CD8-positive, alpha-beta memory T cell (primary cell): ENCODE measurements at places on chromosomes 7 and 10. TPM values are rescaled to one million over a fixed set of nuclear protein-coding genes. Genes with fewer than 3 reads are reported as not detected.

Gene BBIP1
- 41.1 TPM for total RNA-seq

Gene URGCP
- total RNA-seq, result 37.8 TPM

Gene CFAP70
- total RNA-seq, result 1.2 TPM

Gene A1CF
- not detected for total RNA-seq

Gene MRLN
- total RNA-seq, result not detected

Gene CARD11
- total RNA-seq, result 68.4 TPM

DNA sequence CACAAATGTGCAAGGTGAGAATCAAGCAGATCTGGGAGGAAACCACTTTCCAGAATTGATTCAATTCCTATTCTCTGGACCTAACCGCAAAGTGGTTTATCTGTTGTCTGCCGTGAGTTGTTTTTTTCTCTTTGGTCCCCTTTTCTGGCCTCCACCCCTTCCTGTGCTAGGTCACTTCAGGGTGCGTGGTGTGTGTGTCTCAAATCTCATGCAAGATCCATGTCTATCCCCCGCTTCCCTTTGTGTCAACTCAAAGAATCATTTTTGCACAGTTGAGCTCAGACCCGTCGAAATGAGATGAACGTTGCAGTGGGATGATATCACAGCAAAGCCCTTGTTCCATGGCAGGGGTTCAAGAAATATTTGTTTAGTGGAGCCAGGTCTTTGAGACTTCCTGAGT, 184.5 kb downstream of the GATA3 start:
- no peak for DNase-seq

DNA sequence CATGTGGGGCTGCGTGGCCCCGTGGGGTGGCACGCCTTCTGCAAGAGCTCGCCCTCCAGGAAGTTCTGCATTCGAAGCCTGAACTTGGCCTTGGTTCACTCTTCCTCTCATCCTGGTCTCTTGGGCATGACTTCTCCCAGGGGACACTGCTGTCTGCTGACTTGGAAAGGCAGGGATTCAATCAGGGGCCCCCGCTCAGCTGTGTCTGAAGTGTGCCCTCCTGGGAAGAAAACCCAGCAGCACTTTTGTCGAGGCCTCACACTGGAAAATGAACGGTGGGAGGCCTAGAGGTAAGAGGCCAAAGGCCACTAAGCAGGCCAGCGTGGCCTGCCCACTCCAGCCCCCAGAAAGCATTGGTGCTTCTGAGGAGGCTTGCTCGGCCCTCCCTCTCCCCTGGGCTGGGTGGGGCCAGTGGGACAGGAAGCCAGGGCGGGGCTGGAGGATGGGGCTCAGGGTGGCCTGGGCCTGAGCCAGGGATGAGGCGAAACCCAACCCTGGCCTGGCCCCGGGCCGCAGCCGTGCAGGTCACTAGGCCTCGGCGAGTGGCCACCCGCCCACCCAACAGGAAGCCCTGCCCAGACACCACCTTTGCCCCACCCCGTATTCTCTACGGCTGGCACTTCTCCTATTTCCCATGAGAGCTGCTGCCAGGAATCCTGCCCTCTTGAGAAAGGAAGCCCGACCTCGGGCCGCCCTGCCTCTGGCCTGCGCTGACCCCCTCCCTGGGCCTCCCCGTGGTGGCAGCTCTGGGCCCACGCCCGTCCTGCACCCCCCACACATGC, 81.1 kb downstream of the ZMIZ1 start:
- DNase-seq, result peak; percentile 61

GRCh38 chr7:111499027-111499426, 63.3 kb downstream of the IMMP2L start:
- no peak for DNase-seq

- DNase-seq, result no peak
Observed at GRCh38 chr10:88744002-88744401, 15.8 kb upstream of the LIPN start.

DNA sequence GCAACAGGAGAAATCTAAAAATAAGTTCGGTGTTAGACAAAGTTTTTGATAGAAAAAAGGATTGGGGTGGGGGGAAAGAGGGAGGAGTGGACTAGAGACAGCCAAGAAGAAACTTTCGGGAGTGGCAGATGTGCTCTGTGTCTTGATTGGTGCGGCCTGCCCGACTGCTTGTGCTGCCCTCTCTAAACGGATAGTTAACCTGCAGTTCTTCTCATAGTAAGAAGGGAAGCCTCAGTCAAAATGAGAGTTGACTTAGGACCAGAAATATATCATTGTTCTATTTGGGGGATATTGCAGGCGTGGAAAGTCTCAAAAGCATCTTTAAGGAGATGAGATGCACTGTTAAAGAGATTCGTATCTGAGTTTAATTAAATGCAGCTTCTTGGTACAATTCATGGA, 39.3 kb downstream of the UBE3C start:
- DNase-seq, result no peak

- DNase-seq, result no peak
Observed at GRCh38 chr7:43915907-43916306, 9.5 kb upstream of the URGCP start.

- DNase-seq, result no peak
Observed at GRCh38 chr7:81298951-81299666, 380.3 kb upstream of the SEMA3C start.

GRCh38 chr10:59283456-59284091, 78.8 kb downstream of the FAM13C start:
- DNase-seq, result no peak

DNA sequence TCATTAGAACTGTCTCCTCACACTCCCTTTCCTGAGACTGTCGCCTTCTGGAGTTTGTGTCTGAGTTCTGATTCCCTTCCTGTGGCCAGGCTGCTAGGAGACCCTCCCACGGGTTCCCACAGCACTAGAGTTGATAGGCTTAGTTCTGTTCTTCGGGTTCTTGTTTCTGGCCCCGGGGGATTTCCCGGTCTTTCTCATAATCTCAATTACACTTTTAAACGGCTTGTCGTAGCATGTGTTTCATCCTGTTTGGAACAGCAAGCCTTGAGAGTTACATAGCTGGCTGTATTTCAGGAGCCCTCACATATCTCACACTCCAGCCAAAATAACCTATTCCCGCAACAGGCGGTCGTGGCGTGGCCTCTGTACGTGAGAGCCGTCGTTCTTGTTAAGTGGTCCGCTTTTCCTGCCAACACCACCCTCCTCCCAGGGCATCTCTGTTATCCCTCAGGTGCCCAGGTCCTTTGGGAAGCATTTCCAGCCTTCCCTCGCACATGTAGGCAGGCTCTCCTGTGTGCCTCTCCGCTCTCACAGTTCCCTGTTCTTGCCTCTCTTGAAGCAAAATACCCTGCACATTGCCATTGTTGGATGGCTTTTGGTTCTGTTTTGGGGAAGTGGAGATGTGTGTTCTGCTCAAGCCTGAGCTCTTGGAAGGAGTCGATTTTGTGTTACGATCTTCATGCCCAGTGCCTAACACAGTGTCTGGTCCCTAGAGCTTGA, 46.0 kb downstream of the CDC123 start:
- no peak for DNase-seq

DNA sequence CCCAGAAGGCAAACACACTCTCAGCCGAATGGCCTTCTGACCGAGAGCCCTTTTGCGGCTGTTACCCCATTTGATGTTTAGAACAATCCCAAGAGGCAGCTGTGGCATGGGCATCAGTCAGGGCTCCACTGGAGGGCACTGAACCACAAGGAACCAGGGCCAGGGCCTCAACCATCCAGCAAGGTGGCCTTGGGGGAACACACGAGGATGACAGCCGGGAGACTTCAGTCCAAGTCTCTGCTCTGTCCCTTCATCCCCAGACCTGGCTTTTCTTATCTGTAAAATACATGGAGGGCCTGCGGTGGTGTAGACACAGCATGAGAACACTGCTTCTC, 63.6 kb upstream of the INSIG1 start:
- DNase-seq, result no peak

GRCh38 chr10:104288355-104288754, 19.4 kb downstream of the GSTO2 start:
- no peak for DNase-seq

- no peak for DNase-seq
Observed at GRCh38 chr7:29486191-29486700, 77.4 kb upstream of the PRR15 start.

DNA sequence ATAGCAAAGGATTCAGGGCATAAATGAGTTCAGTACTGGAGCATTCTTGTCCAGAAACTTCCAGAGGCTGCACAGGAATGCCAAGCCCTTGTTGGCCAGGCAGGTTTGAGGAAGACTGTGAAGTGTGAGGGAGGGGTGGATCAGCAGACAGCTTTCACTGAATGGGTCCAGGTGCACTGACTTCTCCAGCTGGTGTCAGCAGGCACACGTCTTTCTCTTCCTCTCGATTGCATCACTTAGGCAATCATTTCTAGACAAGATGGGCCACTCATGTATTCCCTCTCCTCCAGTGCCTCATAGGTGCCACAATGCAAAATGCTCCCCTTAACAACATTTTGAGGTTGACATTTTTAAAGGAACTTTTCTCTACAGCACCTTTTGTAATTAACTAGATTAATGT, 15.6 kb upstream of the PLEKHS1 start:
- no peak for DNase-seq

- DNase-seq, result no peak
Observed at GRCh38 chr7:138970952-138971351, 10.2 kb downstream of the KIAA1549 start.

GRCh38 chr10:108244443-108245228, 1080.1 kb upstream of the SORCS1 start:
- no peak for DNase-seq

DNA sequence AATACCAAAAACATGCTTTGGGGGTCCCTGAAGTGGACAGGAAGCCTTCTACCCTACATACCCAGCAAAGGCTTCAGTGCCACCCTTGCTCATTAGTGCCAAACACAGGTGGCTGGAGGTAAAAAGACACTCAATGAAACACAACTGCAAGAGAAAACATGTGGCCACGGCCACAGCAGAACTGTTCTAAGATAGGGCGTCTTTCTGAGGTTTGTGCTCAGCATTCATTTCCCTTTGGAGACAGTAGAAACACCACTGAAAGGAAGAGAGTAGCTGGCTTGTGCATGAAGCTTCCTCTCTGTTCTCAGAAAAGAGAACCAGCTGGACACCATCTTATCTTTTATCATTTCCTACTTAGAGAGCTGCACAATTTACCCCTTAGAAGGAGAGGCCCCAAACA, 143.0 kb downstream of the PLXNA4 start:
- no peak for DNase-seq

- DNase-seq, result no peak
Observed at GRCh38 chr10:130045091-130045652, 65.5 kb downstream of the C10orf143 start.

DNA sequence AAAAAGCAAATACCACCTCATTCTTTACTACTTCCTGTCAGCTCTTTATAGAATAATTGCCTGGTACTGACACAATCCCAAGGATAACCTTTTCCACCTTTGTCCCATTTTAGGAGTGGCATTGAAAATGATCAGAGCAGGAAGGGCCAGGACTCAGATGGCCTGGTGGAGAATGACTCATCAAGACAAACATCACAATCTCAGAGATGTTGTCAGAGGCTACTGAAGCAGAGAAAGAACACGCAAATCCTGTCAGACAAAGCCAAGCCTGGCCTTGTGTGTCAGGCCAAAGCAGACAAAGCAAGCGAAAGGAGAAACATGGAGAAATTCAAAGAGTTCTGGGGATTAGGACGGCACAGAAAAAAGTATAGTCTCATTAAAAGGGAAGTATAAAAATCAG, 40.9 kb downstream of the NSUN6 start:
- no peak for DNase-seq

DNA sequence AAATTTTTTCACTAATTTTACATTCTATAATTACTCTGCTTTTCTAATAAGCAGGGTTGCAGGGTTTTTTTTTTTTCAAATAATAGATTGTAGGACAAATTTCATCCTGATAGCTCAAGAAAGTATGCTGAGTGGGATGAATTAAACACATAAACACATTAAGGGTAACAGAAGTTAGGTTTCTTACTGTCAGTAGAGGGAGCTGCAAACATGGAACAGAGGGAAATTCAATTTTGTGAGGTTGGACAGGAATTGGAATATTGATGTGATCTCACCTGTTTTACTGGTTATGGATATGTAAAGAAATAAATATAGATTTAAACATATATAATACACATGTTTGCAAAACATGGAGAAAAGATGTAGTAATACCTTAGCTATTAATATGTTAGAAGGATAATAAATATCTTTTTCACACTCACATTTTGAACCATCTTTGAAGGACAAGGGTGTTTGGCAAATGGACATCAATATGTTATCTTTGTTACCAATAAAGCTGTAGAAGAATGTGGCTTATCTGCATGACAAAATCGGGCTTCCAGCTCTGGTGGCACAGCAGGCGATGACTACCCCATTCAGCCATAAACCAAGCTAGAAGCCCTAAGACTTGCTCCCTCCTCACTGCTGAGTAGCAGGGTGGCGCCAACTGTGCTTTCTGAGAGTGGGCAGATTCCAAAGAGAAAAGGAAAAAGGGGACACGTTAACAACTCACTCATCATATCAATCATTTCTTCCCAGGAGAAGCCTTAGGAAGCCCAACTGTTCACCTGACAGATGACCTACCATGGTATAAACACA, 1257.4 kb downstream of the GATA3 start:
- DNase-seq, result no peak

DNA sequence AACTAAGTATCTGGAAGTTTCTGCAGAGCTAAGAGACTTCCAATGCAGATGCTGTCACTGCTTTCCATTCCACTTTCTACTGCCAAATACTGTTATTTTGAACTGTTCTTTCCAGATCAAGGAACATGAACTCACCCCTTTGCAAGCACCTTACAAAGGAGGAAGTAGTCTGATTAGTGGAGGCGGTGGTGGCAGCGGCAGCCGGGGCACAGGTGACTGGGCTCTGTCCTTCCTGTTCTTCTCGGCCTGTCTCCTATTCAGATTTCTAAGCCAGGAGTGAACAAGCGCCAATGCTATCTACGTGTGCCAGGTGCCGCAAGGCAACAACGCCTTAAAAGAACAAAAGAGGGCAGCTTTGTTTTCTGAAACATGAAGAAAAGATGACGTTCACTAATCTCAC, 44.9 kb downstream of the BEND7 start:
- DNase-seq, result no peak

- DNase-seq, result no peak
Observed at GRCh38 chr10:124099604-124100003, 6.2 kb upstream of the CHST15 start.

DNA sequence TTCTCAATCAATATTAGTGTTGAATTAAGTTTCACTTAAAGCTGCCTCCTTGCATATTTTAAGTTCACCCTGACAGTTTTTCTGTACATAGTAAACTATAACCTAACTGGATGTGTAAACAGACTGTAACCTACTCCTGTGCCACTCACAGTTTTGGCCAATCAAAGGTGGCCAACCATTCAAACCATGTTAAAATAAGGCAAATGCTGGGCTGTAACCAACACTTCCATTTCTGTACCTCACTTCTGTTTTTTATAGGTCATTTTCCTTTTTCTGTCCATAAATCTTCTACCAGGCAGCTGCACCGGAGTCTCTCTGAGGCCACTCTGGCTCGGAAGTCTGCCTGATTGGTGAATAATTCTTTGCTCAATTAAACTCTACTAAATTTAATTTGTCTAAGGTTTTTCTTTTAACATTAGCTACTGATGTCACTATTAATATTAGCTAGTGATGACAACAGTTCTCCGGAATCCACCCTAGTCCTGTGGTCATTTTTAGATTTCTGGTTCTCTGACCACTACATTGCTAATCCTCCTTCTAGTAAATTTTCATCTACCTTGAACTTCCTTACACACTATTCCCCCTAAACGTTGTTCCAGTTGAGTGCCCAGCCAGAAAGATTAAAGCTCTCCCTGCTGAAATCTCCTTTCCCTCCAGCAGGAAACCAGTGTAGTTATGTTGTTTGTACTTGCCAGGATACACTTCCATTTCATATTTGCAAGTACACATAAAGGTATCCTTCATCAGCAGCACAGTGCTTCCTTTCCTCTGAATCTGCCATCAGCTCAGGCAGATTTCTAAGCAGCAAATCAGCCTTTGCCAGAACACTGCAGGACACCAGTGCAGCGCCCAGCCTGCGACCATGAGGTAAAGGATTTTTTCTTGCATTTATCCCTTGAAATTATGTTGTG, 18.6 kb upstream of the IFIT2 start:
- no peak for DNase-seq
